ENCODE measurements at places on chromosomes 7 and 10. TPM values are rescaled to one million over a fixed set of nuclear protein-coding genes. Genes with fewer than 3 reads are reported as not detected.

DNA sequence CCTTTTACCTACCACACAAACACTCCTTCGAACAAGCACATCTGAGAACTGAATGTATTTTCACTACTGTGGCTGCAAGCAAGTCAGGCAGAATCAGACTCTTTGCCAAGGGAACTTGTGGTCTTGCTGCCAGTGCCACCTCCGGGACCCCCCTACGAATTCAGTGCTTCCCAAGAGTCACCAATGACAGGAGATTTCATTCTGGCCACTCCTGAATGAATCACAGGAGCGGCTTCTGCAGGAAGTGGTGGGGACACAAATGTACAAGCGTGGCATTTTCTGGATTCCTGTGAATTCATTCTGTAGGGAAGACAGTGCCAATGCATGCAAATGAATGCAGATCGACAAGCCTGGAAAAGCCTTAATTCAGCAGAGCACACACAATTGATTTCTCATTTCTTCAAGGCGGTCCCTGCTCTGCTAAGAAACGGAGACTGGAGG, 161.2 kb downstream of the CAMK1D start:
- no peaks in the 10 kb centered on the region for H3K4me1 ChIP-seq
- no peaks in the 10 kb centered on the region for H3K36me3 ChIP-seq
- no peak overlapping the region for H3K27ac ChIP-seq
- no peaks in the 10 kb centered on the region for H3K27me3 ChIP-seq

- H3K4me1 ChIP-seq, result peaks cover 15% of the 10 kb centered on the region
- no peak overlapping the region for H3K4me3 ChIP-seq
- no peak overlapping the region for H3K27ac ChIP-seq
- no peak for DNase-seq
- no peaks in the 10 kb centered on the region for H3K36me3 ChIP-seq
- H3K27me3 ChIP-seq, result no peaks in the 10 kb centered on the region
Measured at GRCh38 chr7:472640-472957, 47.0 kb downstream of the PDGFA start.

DNA sequence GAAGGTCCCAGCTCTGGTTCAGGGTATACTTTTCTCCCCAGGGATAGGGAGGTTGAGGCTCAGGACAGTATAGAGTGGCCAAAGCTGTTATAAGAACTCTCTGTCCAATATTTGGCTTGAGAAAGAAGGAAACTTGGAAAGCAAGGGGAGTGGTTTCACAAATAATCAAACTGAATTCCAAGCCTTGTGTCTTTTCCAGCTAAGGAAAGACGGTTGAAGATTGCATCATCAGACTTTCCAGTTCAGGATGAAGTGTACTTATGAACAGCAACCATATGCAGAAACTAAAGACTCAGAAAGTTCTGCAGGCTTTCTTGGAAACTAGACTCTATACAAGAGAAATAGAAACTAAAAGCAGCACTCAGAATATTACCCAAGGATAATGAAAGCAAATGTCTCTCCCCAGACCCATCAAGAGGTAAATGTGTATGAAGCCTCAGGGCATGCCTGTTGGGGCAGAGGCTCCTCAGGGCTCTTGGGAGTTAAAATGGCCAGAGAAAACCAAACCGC, 46.4 kb downstream of the RAMP3 start:
- H3K4me1 ChIP-seq, result no peaks in the 10 kb centered on the region
- DNase-seq, result no peak
- H3K27ac ChIP-seq, result peak overlapping the region; percentile 45
- H3K27me3 ChIP-seq, result peaks cover 4% of the 10 kb centered on the region

DNA sequence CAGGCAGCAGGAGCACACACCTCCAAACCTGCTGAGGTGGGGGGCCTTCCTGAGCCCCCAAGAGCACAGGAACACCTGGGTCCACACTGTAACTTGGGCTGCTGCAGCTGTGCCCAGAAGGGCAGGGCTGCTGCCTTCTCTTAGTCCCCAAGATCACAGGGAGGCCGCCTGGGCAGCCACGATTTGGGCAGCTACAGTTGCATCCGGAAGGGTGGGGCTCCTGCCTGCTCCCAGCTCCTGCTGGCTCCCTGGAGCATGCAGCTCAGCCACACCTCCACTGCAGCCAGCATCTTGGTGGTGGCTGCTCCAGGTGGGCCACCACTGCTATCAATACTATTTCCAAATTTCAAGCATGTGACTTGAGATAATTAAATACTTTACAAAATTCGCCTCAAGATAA, 38.5 kb upstream of the AGMO start:
- no peaks in the 10 kb centered on the region for H3K4me1 ChIP-seq
- H3K36me3 ChIP-seq, result no peaks in the 10 kb centered on the region
- H3K4me3 ChIP-seq, result no peak overlapping the region
- no peaks in the 10 kb centered on the region for H3K27me3 ChIP-seq

Gene UPK3B
- 4.0 TPM for polyA plus RNA-seq

GRCh38 chr7:120353171-120353570, 80.2 kb downstream of the KCND2 start:
- no peak overlapping the region for H3K27ac ChIP-seq
- H3K4me3 ChIP-seq, result no peak overlapping the region
- no peaks in the 10 kb centered on the region for H3K4me1 ChIP-seq
- no peak for DNase-seq

Data from stomach (tissue), 19 donors.